ENCODE measurements at places on chromosomes 1 and 21.

GRCh38 chr1:60034999-60035398, 38.6 kb downstream of the C1orf87 start:
- DNase-seq = no peak

DNA sequence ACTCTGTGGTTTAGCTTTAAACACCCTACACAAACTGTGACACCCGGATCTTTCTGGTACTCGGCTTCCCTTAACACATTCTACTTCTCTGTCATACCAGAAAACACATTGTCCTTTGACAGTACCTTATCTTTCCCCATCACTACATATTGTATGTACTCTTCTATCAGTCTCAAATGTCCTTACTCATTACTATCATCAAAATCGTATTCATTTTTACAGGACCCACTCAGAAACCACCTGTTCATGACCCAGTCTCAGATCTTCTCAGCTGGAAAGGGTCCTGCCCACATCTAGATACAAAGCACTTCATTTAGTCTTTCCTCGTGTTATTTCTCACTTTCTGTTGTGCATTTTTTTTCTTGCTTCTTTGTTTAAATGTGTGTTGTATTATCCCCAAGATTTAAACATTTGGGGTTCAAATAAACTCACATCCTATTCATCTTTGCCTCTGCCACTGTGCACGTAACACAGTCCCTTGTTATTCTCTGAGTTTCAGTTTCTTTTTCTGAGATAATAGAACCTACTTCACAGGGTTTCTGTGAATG, 27.7 kb downstream of the CD34 start:
- DNase-seq = no peak

GRCh38 chr1:94319319-94320102, 82.1 kb upstream of the ARHGAP29 start:
- no peak for DNase-seq

DNA sequence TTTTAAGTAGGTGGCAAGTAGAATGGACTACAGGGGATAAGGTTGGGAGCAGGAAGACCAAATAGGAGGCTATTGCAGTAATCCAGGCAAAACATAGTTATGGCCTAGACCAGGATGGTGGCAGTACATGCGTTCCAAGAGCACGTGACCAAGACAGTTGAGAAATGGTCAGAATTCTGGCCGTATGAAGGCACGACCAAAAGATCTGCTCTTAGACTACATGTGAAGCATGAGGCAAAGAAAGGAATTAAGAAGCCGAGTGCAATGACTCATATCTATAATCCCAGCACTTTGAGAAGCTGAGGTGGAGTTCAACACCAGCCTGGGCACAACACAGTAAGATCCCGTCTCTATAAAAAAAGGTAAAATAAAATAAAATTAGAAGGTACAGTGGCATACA, 71.3 kb downstream of the LUZP1 start:
- DNase-seq = no peak

GRCh38 chr1:156471496-156472490, 28.8 kb downstream of the MEF2D start:
- DNase-seq = no peak

GRCh38 chr1:169110689-169111447, 4.4 kb downstream of the ATP1B1 start:
- DNase-seq = no peak

All from stimulated activated CD4-positive, alpha-beta T cell treated with anti-CD3 and anti-CD28 coated beads, Interleukin-1b, Interleukin-23, amount 100 ng/mL, for 48 hours (primary cell).